ENCODE measurements at places on chromosomes 5 and 9.
A peak's percentile ranks its signal among the peaks of the same experiment; 100 is the strongest.

DNA sequence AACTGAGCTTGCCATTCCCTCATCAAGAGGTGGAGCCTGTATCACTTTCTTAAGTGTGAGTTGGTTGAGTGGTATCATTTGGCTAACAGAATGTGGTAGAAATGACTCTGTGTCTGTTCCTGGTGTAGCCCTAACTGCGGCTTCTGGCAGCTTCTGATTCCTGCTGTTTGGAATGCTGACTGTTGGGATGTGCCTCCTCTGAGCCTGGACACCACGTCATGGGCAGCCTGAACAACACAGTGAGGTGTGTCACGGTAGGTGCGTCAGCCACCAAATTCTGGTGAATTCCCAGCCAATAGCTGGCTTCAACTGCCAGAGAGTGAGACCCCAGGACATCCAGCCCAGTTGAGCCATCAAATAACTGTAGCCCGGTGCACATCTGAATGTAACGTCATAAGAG is 6.1 kb upstream of the C9orf152 start:
- no peak for DNase-seq

- peak; percentile 88 for DNase-seq
These were observed 1.1 kb downstream of the LURAP1L start for GRCh38 chr9:12775679-12776512.

DNA sequence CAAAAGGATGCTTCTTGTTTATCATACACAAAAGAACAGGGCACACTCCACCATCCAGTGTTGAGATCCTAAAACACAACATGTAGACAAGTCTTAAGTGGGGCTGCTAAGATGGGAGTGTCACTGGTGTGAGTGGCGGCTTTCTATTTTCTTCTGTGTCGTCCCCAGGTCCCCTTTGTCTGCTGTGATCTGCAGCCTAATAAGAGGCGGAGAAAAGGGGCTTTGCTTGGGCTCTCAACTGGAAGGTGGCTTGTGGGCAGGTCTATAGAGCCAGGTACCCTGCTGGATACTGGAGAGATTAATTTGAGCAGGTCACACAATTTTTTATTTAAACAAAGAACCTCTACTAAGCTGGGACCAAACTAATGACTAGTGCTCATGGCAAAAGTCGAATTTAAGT is 126.1 kb upstream of the SAP30L start:
- no peak for DNase-seq

DNA sequence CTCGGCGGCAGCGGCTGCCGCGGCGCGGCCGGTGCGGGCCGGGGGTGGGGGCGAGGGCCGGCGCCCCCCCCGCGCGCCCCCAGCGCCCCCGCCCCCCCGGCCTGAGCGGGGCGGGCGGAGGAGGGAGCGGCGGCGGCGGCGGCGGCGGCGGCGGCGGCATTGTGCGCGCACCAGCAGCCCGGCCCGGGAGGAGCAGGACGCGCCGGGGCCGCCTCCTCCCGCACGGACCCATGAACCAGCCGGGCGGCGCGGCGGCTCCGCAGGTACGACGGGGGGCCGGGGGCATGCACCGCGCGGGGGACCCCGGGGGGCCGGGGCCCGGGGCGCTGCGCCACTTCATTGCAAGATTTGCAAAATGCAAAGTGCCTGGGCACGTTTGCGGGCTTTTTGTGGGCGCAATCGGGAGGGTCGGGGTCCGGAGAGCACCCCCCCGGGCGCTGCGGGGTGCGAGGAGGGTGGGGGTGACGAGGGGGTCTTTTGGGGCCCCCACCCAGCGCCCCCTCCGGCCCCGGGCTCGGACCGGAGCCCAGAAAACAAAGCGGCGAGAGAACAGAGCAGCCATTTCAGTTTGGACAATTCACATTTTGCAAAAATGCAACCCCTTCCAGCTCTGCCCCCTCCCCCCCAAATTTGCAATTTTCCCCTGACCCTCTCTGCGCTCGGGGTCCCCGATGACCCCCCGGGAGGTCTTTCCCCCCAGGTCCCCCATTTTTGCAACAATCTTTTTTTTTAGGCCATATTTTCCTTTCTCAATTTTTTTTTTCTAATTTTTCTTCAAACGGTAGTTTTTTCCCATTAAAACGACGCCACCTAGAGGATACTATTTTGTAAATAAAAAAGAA is at the start of gene ZNF618:
Gene ZNF618 (plus strand): TSS at position 159 of the 842 bp plus-strand sequence. CDS start 72 bp downstream, at position 231.
- DNase-seq: no peak

GRCh38 chr5:33408816-33409215 is 31.9 kb upstream of the TARS1 start:
- no peak for DNase-seq

DNA sequence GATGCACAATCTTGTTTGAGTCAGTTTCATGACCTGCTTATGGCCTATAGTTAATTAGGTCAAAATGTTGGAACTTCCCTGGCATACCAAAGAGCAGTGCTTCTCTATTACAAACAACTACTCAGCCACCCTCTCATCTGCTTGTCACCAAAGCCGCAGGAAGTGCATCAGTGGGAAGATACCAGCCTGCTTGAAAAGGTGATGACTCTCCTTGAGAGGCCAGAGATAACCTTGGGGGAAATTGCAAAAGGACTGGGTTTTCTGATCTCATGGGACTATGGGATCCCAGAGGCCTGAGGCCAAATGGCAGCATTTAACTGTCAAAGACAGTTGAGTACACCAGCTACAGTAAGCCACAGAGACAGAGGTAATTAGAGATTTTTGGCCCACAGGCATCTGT is 69.9 kb downstream of the C9orf57 start:
- no peak for DNase-seq

- no peak for DNase-seq
These were observed 325.4 kb upstream of the MEF2C start for GRCh38 chr5:89208392-89208791.

DNA sequence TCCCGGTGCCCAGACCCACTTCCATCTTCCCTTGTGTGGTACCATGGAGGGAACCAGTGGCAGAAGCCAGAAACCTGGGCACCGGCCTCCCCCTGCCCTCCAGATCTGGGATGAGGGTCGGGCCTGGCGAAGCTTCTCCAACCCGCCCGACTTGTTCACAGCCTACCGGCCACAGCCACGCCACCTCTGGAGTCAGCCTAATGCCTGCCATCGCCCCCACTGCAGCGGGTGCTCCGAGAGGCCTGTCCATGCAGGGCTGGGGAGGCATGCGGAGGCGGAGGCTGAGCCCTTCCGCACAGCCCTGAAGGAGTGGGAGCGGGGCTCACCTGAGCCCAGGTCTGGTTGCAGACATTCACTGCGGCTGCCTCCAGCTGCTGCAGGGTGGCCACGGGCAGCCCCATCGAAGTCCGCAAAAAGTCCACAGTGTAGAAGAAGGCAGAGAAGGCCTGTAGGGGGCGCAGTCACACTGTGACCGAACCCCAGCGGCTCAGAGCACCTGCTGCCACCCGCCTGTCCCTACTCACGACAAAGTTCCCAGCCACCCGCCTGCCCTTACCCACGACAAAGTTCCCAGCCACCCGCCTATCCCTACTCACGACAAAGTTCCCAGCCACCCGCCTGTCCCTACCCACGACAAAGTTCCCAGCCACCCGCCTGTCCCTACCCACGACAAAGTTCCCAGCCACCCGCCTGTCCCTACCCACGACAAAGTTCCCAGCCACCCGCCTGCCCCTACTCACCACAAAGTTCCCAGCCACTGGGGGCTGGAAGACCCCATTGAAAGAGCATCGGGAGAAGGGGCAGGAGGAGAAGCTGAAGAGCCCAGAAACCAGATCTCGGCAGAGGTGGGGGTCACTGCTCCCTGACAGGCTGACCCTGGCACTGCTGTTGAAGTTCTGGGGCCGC is 3.8 kb upstream of the NPDC1 start:
- peak; percentile 79 for DNase-seq

GRCh38 chr5:158922816-158923215 is 176.9 kb downstream of the EBF1 start:
- DNase-seq: no peak

GRCh38 chr5:71794061-71794695 is 75.1 kb downstream of the CARTPT start:
- DNase-seq: no peak

GRCh38 chr9:94913550-94913949 is 187.1 kb downstream of the AOPEP start:
- no peak for DNase-seq

GRCh38 chr5:161803-162110 is 29.5 kb upstream of the LRRC14B start:
- no peak for DNase-seq

GRCh38 chr9:100579665-100580064 is 1.8 kb downstream of the CAVIN4 start:
- no peak for DNase-seq

GRCh38 chr5:142143878-142144277 is 35.3 kb downstream of the NDFIP1 start:
- DNase-seq: no peak

DNA sequence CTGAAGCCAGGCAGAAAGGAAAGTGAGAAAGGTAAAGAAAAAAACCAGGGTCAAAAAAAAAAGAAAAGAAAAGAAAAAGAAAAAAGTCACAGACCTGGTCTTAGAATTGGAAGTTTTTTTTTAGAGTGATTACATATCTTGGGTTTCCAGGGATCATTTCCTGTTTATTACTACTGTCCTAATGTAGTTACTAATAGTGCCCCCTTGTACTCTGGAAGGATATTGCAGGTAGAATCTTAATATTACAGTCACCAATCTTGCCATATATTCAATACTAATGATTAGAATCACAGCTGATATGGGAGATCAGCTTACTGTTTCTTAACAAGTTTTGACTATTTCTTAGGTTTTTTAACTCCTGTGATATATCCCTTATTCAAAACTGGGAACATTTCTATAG is 543.2 kb upstream of the CDH6 start:
- no peak for DNase-seq

DNA sequence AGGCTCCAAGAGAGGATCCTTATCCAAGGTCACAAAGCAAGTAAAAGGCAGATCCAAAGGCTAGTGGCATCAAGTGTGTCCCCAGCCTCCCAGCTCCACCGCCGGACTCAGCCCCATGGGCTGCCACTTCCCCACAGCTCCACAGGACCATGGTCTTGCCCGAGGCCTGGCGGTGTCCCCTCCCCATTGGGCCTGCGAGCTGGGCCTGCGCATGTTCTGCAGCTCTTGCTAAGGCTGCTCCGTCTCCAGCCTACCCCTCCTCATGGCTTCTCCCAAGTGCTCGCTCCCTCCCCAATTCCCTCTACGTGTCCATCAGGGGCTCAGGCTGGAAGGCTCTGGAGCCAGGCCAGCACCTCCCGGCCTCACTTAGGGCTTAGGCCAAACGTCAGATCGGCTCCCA is 29.4 kb downstream of the DBH start:
- DNase-seq: no peak

DNA sequence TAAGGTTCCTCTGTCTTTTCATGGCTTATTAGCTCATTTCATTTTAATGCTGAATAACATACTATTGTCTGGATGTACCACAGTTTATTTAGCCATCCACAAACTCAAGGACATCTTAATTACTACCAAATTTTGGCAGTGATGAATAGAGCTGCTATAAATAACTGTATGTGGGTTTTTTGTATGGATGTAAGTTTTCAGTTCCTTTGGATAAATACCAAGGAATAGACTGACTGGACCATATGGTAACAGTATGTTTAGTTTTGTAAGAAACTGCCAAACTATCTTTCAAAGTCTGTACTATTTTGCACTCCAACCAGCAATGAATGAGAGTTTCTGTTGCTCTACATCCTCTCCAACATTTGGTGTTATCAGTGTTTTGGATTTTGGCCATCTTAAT is 38.7 kb downstream of the SCAMP1 start:
- DNase-seq: no peak

DNA sequence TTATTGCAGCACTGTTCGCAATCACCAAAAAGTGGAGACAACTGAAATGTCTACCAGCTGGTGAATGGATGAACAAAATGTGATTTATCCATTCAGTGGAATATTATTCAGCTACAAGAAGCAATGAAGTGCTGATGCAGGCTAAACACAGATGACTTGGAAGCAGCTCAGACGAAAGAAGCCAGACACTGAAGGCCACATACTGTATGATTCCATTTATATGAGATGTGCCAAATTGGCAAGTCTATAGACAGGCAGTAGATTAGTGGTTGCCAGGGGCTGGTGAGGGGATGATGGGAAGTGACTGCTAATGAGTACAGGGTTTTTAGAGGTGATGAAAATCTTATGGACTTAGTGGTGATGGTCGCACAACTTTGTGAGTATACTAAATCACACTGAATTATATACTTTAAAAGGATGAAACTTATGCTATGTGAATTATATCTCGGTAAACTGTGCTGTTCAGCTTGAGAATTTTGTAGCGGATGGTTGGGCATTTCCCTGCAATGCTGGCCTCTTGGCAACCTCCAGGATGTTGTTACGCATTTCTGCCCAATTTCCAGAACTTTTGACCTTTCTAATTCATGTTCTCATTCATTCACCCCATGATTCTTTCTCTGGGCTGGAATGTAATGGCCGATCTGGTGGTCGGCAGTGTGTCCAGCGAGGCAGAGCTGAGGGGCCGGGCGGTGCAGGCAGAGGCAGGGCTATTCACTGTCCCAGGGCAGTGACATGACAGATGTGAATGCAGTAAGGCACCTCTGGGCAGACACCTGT is 22.0 kb upstream of the WNK2 start:
- no peak for DNase-seq

- no peak for DNase-seq
These were observed 152.9 kb upstream of the PITX1 start for GRCh38 chr5:135186662-135187522.

GRCh38 chr5:139642891-139643871 is 5.0 kb upstream of the CXXC5 start:
- peak; percentile 45 for DNase-seq

- DNase-seq: no peak
These were observed 159.3 kb upstream of the TLX3 start for GRCh38 chr5:171149772-171150171.

DNA sequence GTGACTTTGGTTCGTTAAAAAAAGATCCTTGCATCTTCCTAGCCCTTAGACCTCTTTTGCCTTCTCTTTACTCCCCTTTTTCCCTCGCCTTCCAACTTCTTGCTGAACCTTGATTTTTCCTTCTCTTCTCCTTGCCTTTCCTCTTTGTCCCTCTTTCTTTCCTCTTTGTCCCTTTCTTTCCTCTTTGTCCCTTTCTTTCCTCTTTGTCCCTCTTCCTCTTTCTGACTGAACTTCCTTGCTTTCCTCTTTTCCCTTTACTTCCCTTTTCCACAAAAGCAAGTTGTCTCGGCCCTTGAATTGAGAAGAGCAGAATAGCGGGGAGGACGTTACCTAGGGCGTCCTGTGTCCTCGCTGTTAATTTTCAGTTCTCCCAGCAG is 1.4 kb upstream of the MLLT3 start:
- DNase-seq: no peak

DNA sequence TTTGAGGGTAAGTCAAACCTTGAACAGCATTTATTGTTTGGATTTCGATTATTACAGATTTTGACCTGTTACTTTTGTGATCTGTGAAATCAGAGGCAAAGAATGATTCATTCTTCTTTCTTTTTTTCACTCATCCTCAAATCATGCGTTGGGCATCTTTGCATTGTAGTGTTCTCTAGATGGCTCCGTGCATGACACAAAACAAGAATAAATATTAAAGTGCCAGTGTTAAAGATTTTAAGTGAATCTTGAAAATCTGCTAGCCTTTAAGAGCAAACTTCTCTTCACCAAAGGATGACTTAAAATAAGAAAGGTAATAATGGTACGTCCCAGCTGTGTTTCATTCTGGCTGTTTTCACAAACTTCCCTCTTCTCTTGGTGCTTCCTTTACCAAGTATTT is 361.9 kb upstream of the SMARCA2 start:
- no peak for DNase-seq
